ENCODE measurements at places on chromosomes 11 and 22.

DNA sequence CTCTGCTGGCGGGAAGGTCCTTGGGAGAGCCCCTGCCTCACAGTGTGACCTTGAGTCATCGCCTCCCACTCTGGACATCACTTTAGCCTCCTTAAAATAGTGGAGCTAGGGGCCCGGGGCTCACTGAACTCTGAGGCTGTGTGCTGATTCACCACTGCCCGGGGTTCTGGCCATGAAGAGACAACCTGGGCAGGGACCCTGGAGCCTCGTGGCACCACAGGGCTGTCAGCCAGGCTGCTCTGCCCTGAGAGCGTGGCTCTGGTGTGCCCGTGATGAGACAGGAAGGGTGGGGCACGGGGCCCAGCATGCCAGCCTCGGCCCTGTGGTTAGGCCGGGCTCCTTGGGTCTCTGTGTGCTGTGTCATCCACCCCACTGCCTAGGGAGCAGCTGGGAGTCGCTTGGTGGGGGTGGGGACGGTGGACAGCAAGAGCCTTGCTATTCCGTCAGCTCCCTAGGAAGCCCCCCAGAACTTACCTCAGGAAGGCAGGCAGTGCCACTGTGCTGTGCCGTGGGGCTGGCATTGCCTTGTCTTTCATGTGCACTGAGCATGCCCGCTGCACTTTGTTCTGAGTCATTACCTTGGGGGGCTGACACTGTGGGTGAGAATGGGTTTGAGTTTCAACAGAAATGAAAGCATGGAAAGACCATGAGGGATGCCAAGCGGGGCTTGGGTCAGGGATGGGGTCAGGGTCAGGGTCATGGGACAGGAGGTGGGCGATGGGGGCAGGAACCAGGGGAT lies 31.7 kb downstream of the TPCN2 start:
- no peak for DNase-seq

DNA sequence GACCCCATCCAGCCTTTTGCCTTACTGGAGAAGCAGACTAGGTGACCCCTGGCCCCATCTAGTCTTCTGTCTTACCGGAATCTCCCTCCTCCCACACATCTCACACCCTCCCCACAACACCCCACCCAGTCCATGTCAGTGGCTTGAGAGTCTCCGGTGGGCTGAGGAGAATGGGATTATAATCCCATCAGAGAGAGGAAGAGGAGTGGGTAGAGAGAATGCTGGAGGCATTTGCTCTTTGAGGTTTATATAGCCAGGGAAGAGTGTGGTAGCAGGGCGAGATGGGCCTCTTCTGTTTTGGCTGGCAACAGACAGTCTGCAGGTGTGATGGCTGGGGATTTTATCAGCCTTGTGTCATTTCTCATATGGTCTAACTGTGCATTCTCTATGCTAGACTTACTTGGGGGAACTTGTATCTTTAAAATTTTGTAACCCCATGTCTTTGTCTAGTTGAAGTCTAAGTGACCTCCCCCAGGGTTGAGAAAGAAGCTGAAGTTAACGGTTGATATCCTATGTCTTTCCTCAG lies 50.3 kb downstream of the GRAMD1B start:
- no peak for DNase-seq

- no peak for DNase-seq
These were observed 93.4 kb downstream of the TEAD1 start for GRCh38 chr11:12767577-12767976.

DNA sequence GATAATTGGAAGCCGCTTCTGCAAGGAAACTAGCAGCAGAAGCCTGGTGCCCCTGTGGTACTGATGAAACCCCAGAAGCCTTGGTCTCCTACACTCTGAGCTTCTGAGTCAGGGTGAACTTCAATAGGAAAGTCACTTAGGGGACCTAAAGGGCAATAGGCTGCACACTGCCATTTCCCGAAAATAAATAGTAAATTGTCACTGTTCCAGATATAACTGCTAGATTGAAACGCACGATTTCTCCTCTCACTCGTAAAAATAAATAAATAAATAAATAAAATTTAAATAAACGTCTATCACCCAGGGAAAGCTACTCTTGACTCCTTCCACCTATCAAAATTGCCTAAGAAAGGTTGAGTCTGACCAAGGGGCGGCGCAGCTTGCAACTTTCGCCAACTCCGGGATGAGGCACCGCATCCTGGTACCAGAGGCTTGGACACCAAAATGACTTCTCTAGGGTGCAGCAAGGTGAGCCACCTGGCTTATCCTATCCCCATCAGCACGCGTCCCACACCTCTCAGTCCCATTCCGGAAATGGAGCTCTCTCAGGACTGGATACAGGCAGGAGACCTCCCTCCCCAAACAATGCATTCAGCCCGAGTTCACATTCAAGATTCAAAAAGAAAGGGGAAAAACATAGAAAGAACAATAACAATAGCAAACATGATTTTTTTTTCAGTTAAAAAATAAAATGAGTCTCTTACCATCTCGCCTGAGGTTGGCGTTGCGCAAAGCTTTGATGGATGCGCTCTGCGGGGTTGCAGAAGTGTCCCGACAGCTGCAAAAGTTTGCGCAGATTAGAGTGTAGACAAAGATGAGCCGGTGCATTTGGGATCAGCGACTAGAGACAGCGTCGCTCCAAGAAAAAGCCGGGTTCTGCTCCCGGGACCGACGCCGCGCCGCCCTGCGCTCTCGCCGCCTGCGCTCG lies 583 bp downstream of the PDGFD start:
- no peak for DNase-seq

GRCh38 chr11:112058103-112058502 lies 15.7 kb downstream of the PIH1D2 start:
- DNase-seq: no peak

Measured in BE2C (cell line).